ENCODE measurements at places on chromosomes 7 and 10.

DNA sequence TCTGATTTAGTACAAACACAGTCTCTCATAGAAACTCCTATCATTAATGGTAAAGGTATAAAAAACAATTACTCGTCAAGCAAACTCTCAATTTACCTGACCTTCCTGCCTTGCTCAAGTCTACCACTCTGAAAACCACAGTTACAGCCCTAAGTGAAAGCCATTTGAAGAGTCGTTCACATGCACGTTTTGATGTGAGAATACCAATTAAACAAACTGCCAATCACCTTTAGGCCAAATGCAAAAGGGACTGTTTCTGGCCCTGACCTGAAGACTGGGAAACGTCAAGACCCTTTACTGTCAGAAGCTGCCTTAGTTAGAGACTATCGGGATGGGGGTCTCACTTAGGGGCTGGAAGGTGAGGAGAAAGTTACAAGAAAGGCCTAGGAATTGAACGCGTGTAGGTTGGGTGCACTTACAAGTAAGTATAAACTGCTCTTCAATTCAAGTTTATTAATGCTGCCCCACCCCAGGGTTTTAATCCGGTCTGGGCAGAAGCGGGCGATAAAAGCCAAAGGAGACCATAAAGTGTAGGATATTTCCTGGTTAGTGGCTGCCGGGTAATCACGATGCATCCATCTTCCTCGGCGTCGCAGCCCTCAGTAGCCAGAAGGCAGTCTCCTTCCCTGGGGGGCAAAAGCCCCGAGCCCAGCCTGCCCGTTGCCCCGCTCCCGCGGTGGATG lies 935 bp downstream of the TM9SF3 start:
- no peak for DNase-seq

DNA sequence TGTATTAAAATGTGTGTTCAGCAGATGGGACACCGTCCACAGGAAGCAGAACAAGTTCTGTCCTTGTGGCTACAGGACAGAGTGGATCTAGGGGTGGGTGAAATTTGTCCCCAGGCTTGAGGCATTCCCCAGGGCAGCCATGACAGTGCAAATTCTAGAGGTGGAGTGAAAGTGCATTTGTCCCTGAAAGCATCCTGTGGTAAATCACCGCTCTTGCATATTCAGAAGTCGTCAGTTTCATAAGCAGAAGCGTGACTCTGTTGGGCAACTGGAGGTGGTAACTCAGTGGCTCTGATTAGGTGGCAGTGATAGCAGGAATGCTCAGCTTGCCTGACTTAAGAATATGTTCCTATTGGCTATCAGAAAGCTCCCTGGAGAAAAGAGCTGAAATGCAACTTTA lies 96.6 kb downstream of the SNX10 start:
- DNase-seq: no peak

DNA sequence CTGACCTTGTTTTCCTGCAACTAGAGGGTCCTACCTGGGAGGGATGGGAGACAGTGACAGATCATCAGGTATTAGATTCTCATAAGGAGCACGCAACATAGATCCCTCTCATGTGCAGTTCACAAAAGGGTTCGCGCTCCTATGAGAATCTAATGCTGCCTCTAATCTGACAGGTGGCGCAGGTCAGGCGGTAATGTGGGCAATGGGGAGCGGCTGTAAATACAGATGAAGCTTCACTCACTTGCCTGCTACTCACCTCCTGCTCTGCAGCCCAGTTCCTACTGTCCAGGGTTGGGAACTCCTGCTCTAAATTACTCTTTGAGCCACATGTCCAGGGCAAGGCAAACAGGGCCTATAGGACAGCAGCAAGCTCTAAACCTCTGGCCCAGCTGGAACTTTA lies 46.2 kb downstream of the GFRA1 start:
- no peak for DNase-seq

GRCh38 chr7:2947058-2947780 lies 96.4 kb downstream of the CARD11 start:
- DNase-seq: no peak

- DNase-seq: no peak
Measured at GRCh38 chr7:21326921-21327320, 101.0 kb upstream of the SP4 start.

- DNase-seq: no peak
Measured at GRCh38 chr7:95951531-95951930, 179.2 kb downstream of the DYNC1I1 start.

- no peak for DNase-seq
Measured at GRCh38 chr7:45026984-45027773, 27.2 kb downstream of the CCM2 start.

GRCh38 chr7:137628216-137628615 lies 218.6 kb downstream of the DGKI start:
- DNase-seq: no peak

GRCh38 chr10:82618007-82618406 lies 743.0 kb downstream of the NRG3 start:
- no peak for DNase-seq

- no peak for DNase-seq
Measured at GRCh38 chr7:2253525-2254244, 11.7 kb downstream of the NUDT1 start.

DNA sequence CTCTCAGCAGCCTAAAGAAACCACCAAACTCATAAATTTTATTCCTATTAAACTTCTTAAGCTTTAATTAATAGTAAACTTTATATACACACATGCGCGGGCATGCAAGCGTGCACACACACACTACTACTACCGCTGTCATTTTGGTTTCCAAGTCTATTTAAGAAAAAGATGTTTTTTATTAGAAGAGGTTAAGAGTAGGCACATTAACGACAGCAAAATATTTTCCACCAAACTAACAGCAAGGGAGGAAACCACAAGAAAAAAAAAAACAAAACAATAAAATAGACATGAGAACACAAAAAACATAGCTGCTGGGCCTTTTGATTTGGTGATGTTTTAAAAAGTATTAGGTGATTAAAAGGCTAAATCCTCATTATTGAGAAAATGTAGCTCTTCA lies 28.6 kb downstream of the RTKN2 start:
- DNase-seq: no peak

GRCh38 chr10:34224639-34225038 lies 590.5 kb downstream of the PARD3 start:
- no peak for DNase-seq

- DNase-seq: no peak
Measured at GRCh38 chr10:132555648-132556575, 18.3 kb downstream of the INPP5A start.

DNA sequence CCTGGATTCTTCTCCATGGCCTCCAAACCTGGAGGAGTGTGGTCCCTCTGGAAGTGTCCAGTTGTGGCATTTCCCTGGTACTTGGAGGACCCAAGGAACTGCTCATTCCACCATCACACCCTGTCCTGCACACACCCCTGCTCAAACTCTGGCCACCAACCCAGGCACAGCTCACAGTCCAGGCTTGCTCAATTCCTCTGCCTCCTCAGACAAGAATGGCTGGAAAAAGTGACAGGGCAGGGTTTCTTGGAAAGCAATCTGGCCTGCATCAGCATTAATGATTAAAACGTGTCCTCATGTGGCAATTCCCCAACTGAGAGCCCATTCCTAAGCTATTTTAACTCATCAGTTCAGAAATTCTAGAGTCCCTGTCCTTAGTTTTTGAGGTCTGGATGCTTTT lies 17.2 kb upstream of the TPST1 start:
- DNase-seq: no peak

GRCh38 chr7:98418271-98418635 lies 17.4 kb upstream of the BAIAP2L1 start:
- DNase-seq: no peak

DNA sequence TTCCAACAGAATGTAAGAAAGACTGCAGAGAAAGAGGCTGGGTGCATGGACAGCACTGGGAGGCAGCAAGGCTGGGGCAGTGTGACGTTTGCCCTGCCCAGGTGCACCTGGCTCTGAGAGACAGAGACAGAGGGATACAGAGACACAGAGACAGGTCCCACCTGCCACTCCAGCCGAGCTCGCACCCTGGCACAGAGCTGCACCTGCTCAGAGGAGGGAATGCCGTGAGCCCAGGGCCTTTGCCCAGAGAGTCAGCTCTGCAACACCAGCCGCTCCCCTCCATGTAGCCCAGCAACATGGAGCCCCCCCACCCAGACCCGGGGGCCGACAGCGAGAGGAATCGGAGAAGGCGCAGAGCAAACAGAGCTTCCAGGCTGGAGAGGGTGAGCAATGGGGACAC lies 35.3 kb upstream of the PROSER2 start:
- DNase-seq: no peak

DNA sequence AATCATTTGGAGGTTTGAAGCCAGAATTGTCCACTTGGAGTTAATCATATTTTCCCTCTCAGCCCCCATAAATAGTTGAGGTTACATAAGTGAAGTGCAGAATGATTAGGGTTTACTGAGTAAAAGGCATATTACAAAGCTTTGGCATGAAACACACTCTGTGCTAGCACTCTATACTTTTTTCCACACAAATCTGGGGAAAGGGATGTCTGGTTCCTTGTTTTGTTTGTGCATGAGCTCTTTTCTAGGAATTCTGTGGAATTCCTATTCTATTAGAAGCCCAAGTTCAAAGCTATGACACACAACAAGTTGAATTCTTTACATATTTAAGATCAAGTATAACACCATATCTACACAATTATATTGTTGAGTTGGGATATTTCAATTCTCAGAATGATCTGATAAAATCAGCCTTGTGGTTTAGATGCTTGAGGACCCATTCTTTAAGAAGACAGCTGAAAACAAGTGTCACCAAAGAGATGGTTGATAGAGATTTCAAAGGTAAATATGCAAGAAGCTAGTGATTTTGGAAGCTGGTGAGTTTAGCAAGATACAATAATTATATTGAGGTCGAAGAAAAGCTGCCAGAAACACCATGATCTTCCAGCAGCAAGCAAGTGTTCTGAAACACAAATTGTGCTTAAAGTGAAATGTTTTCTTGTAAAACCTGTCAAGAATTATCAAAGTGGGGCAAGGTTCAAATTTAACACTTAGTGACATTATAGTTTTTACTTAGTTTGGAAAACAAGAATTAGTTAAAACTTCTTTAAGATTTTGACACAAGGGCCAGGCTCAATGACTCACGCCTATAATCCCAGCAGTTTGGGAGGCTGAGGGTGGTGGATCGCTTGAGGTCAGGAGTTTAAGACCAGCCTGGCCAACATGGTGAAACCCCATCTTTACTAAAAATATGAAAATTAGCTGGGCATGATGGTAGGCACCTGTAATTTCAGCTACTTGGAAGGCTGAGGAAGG lies 122.6 kb downstream of the INHBA start:
- no peak for DNase-seq

GRCh38 chr7:105014693-105015389 lies 836 bp downstream of the KMT2E start:
- DNase-seq: peak; percentile 41

DNA sequence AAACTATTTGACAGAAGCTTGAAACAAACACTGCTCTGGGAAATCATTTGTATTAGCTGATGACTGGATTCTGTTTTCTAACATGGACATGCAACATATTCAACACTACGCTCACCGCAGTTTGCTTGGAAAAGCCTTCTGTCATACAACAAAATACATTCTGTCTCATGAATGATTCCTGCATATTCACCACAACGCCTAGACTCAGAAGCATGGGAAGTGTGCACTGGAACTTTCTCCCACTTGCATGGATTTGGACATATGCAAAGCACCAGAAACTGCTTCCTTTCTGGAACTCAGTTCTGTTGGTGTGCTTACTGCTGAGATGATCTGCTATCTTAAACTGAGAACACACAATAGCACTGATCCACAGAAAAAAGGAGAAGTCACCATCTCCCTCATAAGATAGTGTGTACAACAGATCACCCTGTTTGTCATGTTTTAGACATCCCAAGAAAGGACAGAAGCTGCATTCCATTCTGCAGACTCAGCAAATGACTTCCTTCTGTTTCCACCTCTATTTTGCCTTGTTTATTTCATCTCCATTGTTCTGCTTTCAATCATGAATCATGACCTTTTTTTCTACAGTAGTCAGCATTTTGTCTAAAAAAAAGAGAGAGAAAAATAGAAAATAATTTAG lies 115.8 kb downstream of the HTR7 start:
- DNase-seq: no peak

- DNase-seq: no peak
Measured at GRCh38 chr7:125316466-125316865, 386.8 kb upstream of the POT1 start.

DNA sequence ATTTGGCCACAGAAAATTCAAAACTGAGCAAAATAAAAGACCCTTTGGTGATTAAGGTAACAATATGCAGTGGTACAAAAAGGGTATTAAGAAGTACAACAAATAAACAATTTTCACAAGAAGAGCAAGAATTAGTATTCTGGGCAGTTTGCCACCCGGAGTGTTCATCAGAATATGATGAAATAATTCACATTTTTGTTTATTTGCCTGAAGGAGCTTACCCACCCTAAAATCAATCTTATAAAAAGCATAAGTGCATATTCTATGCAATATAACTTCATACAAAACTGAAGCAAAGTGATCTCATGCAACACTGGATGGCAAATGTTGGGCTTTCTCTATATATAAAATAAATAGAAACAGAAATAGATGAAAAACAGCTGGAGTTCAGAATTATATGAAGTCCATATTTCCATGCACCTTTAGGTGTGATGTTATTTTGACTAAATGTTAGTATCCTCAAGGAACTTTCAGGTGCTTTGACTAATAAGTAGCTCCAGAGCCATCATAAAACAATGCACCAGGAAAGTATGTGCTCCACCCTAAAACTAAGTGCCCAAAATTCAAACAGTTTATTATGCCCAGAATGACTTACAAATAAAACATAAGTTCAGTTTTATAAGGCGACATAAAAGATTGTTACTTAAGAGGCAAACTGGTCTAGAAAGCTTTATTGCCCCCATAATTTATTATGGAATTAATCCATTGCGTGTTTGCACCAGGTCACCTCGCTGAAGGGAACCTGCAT lies 474.3 kb downstream of the SEMA3D start:
- no peak for DNase-seq

DNA sequence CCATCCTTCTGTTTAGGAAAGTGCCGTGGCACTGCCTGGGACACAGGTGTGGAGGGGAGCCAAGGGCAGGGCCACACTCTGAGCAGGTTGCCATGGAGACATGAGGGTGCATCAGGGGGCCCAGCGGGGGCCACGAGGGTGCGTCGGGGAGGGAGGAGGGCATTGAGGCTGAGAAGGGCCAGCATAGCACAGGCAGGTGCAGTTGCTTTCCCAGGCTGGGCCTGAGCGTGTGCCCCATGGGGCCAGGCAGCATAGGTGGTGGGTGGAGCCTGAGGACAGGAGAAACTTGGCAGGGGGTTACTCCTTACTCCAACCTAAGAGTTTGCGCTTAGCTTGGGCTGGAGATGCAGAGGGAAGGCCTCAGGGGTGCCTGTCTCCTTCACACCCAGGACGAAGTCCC lies 15.2 kb downstream of the YKT6 start:
- no peak for DNase-seq

GRCh38 chr7:143381427-143382125 lies 431 bp downstream of the ZYX start:
- no peak for DNase-seq

- DNase-seq: no peak
Measured at GRCh38 chr10:129942936-129943715, 20.9 kb downstream of the EBF3 start.

GRCh38 chr10:68106656-68107055 lies 2.6 kb upstream of the MYPN start:
- DNase-seq: no peak
